Stimulated activated CD8-positive, alpha-beta memory T cell treated with anti-CD3 and anti-CD28 coated beads, Interleukin-4, amount 100 ng/mL, for 1 hour (primary cell): ENCODE measurements at places on chromosomes 6 and 20.

DNA sequence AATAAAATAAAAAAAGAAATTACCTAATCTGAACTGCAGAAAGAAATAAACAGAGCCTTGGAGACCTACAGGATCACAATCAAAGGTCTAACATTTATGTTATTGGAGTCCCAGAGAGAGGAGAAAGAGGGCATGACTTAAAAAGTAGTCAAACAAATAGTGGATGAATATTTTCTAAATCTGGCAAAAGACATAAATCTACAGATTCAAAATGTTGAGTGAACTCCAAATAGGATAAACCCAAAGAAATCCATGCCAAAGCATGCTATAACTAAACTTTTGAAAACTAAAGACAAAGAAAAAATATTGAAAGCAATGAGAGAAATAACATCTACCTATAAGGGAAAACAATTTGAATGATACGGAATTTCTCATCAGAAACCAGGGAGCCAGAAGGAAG, 38.2 kb downstream of the PSMB1 start:
- no peak for DNase-seq

- DNase-seq = no peak
These were observed 175.6 kb downstream of the RNF144B start for GRCh38 chr6:18562726-18563125.

DNA sequence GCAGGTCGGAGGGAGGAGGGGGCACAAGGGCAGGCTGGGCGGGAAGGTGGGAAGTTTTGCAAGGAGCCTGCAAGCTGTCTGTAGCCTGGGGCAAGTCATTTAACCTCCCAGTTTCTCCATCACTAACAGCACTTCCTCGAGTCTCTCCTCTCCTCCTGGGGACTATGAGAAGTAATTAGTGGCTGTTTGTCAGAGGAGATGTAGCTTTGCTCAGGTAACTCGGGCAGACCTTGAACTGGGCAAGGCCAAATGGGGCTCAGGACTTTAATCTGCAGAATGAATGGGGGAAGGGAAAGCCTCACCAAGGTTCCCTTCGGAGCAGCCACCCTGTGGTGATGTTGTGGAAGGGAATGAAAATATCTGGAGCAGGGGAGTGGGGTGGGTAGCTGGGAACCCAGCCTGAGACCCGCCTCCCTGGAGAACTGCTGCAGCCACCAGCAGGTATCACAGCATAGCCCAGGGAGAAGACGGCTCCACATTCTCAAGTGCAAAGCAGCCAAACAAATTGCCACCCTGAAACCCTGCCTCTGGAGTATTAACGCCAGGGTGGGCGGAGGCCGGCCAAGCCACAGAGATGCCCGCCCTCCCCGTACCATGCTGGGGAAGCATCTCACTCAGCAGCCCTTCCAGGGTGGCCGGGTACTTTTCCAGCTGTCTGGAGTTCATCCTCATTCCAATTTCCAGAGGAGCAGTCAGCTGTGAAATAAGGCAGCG, 6.1 kb upstream of the LEMD2 start:
- DNase-seq = no peak

DNA sequence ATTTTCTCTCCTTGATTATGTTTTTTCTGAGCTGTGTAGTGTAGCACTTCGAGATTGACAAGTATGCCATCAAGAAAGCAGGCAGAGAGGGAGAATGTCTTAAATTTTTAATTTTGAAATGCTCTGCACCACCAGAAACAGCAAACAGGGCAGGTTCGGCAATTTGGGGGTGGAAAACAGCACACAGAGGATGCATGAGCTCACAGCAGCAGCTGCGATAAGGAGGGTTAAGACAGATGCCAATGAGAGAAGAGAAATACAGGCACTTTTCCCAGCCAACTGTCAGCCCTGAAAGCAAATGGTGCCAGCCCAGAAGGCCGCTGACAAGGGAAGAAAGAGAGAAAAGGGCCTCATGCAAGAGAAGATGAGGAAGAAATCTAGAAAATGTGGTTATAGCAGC, 15.1 kb upstream of the SNRPB2 start:
- no peak for DNase-seq

GRCh38 chr6:44072959-44073611, 54.2 kb downstream of the MRPL14 start:
- peak; percentile 29 for DNase-seq

DNA sequence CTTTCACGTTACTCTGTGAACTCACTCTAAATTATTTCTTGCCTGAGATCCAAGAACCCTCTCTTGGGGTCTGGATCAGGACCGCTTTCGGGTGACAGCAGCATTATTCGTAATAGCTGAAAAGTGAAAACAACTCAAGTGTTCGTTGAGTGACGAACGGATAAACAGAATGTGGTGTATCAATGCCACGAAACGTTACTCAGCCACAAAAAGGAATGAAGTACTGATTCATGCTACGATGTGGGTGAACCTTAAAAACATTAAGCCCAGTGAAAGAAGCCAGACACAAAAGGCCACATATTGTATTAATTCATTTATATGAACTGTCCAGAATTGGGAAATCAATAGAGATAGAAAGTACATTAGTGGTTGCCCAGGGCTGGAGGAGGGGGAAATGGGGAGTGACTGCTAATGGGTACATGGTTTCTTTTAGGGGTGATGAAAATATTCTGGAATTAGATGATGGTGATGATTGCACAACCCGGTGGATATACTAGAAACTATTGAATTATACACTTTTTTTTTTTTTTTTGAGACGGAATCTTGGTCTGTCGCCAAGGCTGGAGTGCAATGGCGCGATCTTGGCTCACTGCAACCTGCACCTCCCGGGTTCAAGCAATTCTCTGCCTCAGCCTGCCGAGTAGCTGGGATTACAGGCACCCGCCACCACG, 8.4 kb downstream of the PTGIS start:
- no peak for DNase-seq

DNA sequence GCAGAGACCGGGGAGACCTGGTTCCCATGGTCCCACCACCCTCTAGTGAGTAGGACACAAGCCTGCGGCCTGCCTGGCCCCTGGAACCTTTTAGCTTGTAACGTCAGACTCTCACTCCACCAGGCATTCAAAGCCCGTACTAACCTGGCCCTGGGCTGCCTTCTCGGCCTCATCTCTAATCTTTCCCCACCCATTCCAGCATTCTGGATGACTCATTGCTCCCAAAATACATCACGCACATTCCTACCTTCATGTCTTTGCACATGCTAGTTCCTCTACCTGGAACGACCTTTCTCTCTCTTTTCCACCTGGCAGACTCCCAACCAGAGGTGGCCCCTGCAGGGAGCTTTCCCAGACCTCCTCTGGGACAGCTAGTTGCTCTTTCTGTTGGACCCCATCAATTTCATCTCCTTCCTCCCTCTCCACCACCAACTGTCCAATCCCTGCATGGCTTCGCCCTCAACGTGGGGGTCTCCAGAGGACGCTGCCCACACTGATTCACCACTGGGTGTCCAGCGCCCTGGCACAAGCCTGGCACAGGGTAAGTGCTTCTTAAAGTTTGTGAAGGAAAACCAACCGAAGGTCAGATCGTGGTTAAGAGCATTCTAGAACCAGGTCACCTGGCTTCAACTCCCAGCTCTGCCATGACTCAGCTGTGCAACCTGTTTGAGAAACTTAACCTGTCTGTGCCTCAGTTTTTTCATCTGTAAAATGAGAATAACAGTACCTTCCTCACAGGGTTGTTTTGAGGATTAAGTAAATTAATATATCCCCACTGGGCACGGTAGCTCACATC, 35.2 kb downstream of the JPH2 start:
- DNase-seq = no peak

DNA sequence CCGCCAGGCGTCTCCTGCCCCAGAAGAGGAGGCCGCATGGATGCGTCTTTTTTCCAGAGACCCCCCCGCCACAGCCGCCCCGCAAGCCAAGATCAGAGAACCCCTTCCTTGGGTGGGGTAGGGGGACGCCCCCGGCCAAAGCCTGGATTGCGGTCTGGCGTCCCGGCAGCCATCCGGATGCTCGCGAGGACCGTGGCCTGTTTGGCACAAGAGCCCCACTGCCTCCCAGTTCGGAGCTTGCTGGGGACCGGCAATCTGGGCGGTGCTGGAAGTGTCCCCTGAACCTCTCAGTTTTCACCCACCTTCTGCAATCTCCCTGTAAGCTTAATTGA, 924 bp downstream of the FAM162B start:
- no peak for DNase-seq

GRCh38 chr20:11376420-11376819, 541.3 kb upstream of the BTBD3 start:
- DNase-seq = no peak

DNA sequence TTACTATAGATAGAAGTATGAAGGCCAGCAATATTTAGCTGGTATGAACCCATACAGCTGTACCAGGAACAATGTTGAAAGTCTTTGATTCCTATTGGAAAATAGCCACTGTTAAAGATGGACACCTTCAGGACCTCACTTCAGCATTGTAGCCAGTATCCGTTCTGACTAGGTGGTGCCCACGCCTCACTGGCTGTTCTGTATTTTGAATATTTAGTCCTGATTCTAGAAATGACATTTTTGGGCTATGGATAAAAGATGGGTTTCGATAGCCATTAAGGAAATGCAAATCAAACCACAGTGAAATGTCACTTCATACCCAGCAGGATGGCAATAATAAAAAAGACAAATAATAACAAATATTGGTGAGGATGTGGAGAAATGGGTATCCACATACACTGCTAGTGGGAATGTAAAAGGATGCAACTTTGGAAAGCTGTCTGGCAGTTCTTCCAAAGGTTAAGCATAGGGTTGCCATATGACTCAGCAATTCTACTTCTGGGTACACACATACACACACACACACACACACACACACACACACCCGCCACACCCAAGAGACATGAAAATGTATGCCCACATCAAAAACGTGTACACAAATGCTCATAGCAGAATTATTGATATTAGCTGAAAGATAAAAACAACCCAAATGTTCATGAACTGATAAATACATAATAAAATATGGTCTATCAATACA, 56.8 kb downstream of the UTRN start:
- DNase-seq = no peak

- no peak for DNase-seq
These were observed 126.8 kb downstream of the SNX5 start for GRCh38 chr20:17841751-17842215.

DNA sequence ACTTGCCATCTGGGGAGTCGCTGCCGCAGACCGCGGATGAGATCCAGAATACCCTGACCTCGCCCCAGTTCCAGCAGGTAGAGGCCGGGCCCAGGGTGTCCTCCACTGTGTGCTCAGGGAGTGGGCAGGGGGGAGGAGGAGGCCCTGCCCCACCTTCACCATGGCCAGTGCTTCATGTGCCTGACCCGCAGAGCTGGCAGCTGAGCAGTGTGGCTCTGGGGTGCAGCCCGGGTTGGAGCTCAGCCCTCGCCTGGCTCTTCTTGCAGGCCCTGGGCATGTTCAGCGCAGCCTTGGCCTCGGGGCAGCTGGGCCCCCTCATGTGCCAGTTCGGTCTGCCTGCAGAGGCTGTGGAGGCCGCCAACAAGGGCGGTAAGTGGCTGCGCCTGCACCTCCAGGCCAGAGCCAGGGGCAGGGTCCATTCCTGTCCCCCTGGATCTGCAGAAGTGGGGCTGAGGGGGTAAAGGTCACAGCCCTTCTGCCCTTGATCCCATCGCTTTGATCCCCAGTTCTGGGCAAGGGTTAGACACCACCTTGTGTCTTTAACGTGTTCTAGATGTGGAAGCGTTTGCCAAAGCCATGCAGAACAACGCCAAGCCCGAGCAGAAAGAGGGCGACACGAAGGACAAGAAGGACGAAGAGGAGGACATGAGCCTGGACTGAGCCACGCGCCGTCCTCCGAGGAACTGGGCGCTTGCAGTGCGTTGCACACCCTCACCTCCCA, 5.5 kb downstream of the ADRM1 start:
- no peak for DNase-seq

DNA sequence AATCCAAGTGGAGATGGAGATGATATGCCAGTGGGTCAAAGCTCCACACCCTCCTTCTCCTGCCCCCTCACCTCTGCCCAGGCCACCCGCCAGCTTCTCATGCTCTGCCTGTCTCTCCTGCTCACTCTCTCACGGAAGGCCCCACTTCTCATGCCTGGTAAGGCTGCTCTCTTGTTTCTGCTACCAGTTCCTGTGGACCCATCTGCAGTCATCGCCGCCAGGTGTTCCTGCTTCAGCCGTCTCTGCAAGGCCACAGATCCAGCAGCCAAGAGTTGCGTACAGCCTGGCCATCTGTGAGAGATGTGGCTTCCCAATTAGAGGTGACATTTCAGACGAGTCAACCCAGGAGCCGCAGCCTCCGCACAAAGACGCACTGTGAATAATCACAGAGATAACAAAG, 40.8 kb upstream of the NXT1 start:
- no peak for DNase-seq

DNA sequence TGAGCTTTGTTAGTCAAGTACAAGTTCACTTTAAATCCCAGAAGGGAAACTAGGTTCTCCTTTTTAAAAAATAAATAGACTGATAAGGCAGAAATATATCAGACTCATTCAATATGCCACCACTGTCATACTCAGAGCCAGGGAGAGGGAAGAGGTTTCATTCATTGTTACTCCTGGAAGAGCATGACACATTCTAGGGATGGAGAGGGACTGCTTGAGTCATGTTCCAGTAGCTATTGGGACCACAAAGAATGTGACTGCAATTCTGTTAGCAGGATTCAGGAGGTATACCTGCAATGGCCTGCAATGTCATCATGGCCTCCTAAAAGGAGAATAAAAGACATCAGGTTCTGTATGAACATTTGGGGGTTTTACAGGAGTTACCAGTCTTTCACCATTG, 167.6 kb downstream of the TFAP2B start:
- DNase-seq = no peak

DNA sequence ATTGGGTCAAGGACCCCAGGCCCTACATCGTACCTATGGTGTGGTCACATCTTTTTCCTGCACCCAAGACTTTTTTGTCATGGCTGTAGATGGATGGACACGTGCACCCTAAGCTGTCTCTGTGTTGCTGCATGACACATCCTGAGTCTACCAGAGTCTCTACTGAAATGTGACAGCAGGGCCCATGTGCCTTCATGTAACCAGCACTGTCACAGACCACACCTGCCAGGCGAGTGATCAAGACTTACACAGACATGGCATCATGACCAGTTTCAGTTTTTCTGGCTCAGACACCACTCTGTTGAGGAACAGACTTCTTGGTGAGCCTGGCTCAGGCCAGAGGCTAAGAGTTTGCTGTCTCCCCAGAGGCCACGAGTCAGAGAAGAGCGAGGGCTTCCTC, 7.6 kb downstream of the PRND start:
- no peak for DNase-seq

DNA sequence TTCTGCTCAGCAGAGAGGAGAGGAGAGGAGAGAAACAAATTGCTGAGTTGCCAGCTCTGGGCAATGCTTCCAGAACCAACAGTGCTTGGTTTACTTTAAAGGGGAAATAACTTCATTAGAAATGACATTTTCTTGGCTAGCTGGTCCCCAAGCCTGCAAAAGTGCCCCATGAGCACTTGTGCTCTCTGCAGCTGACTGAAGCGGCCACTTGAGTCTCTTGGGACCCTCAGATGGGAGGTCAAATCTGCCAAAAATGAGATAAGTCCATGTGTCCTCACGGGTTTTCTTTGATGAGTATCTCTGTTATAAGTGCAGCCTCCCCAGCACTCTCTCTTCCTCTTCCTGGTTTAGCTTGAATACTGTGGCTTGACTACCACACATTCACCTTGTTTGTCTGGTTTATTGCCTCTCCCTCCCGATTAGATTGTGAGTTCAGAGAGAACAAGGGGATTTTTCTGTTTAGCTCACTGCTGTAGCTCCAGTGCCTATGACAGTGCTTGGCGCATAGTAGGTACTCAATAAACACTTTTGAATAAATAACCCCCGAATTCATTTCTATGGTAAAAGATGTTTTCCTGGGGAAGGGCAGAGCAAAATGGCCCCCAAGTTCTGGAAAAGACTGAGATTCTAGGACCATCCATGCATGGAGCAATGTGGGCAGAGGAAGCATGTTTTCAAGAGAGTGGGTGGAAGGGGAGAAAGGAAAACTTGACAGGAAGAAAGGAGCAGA, 7.0 kb upstream of the RIN2 start:
- DNase-seq = no peak
